Stimulated activated CD8-positive, alpha-beta memory T cell treated with anti-CD3 and anti-CD28 coated beads, Interleukin-15, amount 100 ng/mL, for 4 hours (primary cell): ENCODE measurements at places on chromosomes 4 and X.

- no peak for DNase-seq
Measured at GRCh38 chr4:172708184-172708583, 460.4 kb upstream of the GALNT7 start.

GRCh38 chr4:70728091-70728490 lies 6.3 kb downstream of the RUFY3 start:
- DNase-seq, result no peak

- no peak for DNase-seq
Measured at GRCh38 chrX:40086569-40087335, 11.0 kb downstream of the BCOR start.

- no peak for DNase-seq
Measured at GRCh38 chr4:124685851-124686250, 26.7 kb downstream of the ANKRD50 start.

DNA sequence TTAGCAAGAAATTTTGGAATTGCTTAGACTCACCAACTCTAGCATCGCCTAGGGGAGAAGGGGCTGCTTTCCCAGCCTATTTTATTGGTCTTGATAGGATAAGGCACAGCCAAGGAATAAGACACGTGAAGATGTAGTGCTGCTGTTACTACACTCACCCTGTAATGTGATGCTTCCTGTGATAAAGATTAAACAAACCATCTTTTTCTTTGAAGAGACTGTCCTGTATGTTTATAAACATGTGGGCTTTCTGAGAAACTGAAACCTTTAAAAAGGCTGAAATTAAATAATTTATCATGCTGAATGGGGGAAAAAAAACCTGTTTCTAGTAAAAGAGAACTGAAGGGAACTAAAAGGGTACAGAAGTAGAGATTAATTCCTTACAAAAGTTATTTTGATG lies 13.2 kb downstream of the TAPT1 start:
- no peak for DNase-seq

- DNase-seq, result no peak
Measured at GRCh38 chr4:7739077-7739917, 200.4 kb downstream of the AFAP1 start.

DNA sequence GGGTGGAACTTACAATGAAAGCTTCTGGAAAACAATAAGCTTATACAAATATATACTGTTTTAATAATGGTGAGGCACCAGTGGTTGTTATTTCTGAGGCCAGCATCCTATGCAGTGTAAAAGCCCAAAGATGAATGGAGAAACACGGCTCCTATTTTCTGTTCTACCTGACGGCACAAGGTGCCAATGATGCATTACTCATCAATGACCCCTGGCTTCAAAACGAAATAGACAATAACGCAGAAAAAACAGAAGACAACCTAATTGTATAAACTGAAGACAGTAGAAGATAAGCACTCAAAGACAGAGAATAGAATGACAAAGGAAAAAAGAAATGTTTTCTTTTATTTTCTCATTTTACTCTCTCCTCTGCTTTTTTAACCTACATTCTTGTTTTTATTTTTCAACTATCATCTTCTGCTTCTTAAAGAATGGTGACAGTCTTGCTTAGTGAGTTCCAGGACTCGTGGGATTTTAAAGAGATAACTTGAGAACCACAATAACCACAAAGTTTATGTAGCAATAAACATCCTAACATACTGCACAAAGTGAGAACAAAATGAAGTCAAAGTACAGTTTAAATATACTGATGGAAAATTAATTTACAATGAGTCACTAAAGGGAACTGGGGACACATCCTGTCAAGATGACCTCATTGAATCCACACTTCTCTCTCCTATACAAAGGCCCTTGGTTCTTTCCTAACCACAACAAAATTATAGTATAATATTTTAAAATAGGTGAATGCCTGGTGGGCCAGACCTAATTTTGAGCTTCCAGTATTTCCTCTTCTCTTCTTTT lies 169.8 kb downstream of the BTC start:
- no peak for DNase-seq

DNA sequence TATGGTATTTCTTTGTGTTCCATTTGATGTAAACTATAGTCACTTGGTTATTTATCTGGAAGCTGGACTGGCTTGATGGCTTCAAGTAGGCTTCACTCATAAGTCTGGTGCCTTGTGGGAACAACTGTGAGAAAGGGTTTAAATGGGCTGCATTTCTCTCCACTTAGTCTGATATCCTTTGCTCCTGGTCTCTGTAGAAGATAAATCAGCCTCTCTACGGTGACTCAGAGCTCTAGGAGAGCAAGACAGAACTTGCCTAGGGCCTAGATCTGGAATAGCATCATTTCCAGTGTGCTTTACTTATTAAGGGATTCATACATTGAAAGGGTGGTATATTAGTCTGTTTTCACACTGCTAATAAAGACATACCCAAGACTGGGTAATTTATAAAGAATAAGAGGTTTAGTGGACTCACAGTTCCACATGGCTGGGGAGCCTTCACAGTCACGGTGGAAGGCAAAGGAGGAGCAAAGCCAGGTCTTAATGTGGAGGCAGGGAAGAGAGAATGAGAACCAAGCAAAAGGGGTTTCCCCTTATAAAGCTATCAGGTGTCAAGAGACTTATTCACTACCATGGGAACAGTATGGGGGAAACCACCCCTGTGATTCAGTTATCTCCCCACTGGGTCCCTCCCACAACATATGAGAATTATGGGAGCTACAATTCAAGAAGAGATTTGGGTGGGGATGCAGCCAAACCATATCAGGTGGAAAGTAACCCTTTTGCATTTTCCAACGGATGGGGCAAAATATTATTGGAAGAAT lies 1746.4 kb upstream of the PCDH7 start:
- no peak for DNase-seq

DNA sequence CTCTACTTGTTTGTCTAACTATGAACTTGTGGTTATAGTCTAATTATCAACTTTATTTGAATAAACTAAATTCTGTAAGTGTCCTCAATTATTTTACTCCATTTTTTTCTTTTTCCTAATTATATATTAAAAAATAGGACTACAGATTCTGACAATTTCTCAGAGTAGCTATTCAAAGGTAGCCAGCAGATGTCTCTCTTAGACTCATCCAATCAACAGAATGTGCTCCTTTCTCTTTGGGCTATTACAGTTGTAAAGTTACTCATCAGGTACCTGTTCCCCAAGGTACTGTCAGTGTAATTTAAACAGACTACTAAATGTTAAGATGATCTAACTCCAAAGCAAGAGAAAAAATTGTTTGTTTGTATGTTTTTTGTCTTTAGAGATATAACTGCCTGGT lies 248.6 kb downstream of the PCDH18 start:
- DNase-seq, result no peak

GRCh38 chr4:101033986-101034385 lies 313.3 kb downstream of the PPP3CA start:
- no peak for DNase-seq

- no peak for DNase-seq
Measured at GRCh38 chr4:39490322-39490721, 31.5 kb downstream of the LIAS start.

GRCh38 chr4:153420361-153420760 lies 45.8 kb upstream of the TMEM131L start:
- DNase-seq, result no peak

DNA sequence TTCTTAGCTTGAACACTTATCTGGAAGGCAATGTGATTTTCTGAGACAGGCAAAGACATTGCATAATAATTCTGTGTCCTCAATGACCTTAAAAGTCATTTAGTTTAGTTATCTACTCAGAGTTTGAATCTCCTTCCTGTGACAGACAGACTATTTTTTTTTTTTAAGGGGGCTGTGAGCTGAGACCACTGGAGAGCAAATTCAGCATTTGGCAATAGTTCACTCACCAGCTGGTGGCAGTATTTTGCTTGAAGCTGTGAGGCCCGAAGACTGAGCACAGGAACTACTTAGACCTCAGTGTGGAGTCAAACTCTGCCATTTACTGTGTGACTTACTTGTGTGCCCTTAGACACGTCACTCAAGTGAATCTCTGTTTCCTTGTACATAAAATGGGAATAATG lies 22.9 kb upstream of the CPE start:
- no peak for DNase-seq

- no peak for DNase-seq
Measured at GRCh38 chrX:55006827-55007621, 6.9 kb downstream of the APEX2 start.

DNA sequence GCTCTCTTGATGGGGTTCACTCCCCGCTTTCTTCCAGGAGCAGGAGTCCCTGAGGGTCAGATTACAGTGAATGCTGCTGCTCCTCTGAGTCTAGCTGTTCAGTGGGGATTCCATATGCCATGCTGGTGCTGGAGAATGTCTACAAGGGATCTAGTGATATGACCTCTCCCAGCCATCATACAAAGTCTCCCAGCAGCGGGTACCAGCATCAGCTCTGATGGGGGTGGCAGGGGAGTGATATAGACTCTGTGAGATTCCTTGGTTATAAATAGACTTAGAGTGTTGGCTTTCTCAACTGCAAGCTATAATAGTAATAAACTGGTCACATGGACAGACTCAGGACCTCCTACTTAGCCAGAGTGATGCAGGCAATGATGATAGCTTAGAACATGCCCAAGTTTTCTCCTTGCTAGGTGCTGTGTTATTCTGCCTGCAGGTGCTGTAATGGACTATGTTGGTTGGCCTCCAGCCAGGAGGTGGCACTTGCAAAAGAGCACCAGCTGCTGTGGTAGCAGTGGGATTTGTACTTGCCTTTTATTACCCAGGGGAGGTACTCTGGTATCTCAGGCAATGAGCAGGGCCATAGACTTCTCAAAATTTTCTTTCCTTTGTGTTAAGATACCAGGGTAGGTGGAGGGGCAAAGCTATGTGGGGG lies 202.9 kb downstream of the CHIC1 start:
- no peak for DNase-seq

GRCh38 chr4:15100994-15101695 lies 98.9 kb downstream of the CPEB2 start:
- DNase-seq, result no peak

DNA sequence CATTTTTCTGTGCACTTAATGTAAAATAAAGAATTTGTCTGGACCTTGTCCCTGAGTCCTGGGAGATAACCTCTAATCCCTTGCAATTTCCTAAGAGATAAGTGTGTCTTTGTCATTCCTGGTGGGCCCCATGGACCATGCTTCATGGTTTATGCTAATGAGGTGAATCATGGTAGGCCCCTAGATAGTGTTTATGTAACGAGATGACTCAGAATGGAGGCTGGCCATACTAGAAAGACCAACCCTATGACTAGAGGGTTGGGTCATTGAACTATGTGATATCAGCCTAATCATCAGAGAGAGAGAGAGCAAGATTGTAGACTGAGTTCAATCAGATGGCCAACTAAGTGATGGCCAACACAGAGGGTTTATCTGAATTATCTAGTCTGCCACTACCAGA lies 64.2 kb upstream of the NHSL2 start:
- DNase-seq, result no peak

- DNase-seq, result no peak
Measured at GRCh38 chr4:37528166-37528885, 157.8 kb downstream of the RELL1 start.

DNA sequence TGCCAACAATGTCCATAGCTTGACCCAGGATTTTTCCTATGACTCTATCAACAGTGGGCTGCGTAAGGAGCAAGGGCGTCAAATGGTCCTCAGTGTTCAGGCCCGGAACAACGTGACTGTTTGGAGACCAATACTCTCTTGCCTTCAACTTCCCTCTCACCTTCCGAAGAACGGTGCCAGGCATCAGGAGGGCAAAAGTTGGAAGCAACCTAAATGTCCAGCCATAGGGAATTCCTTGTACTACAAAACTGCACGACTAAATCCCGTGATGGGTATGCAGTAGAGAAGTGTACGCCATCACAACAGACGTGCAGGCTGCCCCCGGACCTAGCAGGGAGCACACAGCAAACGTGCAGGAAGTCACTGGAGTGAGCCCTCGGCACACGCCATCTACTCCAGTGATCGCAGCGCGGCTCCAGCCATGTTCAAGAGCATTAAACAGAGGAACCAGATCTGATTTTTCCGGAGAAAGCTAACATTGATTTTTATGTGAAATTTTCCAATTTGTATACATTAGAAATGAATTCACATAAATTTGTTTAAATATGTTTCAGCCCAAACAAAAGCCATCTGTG lies 79.0 kb downstream of the JAKMIP1 start:
- no peak for DNase-seq

- no peak for DNase-seq
Measured at GRCh38 chr4:174215961-174216680, 67.3 kb downstream of the FBXO8 start.

- DNase-seq, result no peak
Measured at GRCh38 chrX:47797084-47797483, 39.6 kb upstream of the ZNF81 start.

- DNase-seq, result no peak
Measured at GRCh38 chr4:26431461-26432180, 58.7 kb downstream of the CCKAR start.

GRCh38 chr4:26044524-26044923 lies 130.5 kb downstream of the SMIM20 start:
- DNase-seq, result no peak

DNA sequence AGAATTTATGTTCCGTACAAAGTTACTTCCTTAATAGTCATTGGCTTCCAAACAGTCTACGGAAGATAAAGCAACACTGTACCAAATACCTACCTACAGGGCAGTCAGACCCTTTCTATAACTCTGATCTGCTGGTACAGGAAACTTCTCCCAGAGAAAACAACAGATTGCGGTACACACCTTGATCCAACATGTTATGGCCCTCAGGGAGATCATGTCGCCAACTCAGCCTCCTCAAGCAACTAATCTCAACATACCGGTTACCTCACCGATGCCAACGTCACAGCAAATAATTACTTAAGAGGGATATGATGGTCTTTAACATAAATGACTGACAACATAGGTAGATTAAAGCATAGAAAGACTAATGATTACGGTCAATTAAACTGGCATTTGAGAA lies 70.4 kb downstream of the RFC1 start:
- DNase-seq, result no peak
